Natural killer cell (primary cell): ENCODE measurements at places on chromosomes 6 and 20.

DNA sequence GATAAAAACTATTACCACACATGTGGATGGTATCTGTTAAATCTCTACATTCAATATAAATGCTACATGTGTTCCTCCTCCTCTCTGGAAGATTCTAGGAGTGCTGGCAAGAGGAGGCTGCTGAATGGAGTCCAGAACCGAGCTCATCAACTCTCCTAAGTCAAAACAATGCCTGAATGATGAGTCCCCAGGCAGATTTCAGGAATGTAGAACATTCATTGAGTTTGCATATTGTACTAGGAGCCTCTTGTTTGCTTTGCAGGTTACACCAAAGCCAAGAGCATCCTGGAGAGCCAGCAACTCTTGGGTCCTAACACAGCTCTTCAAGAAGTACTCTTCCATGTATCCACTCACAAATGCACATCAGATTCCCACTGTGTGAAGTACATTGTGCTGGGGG is 117.6 kb upstream of the UST start:
- H3K36me3 ChIP-seq: no peaks in the 10 kb centered on the region
- H3K4me3 ChIP-seq: no peak overlapping the region
- no peaks in the 10 kb centered on the region for H3K4me1 ChIP-seq

DNA sequence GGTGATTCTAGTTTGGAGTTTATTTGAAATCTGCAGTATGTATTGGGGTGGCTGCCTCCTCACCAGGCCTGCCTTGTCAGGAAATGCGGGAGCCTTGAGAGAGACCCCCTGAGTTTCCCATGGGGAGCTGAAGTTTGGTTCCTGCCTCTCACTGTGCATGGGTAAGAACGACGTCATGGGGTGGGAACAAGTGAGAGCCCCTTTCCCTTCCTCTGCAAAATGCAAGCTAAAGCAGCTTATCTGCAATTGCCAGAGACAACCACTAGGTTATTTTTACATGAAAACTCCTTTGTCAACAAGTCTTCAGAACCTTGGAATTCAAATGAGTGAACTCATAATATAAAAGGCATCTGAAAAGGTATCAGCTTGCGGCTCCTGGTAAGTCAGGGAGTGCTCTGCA is 58.4 kb downstream of the TMEM170B start:
- no peak overlapping the region for H3K4me3 ChIP-seq
- H3K27me3 ChIP-seq: no peaks in the 10 kb centered on the region
- H3K4me1 ChIP-seq: no peaks in the 10 kb centered on the region
- DNase-seq: no peak
- no peak overlapping the region for H3K27ac ChIP-seq

DNA sequence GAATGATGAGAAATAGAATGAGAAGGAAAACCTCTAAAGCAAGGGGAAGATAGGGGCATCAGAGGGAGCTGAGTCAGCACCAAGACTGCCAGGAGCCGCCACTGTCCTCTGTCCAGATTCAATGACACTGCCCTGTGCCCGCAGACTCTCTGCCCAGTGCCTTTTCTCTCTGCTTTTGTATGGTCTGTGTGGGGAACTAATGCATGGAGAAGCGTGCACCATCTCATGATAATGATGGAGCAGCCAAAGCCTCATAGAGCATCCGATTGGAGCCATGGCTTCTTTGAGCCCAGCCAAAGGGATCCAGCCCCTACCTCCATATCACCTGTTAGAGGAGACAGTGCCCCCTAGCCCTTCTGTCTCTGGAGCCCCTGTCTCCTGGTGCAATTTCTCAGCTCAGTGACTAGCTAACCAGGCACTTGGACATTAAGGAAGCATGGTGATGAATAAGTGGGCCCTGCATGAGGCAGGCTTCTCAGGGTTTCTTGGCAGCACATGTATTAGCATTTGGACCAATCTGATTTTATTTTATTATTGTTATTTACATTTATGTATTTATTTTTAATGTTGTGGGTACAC is 6.5 kb upstream of the PFDN4 start:
- no peak overlapping the region for H3K27ac ChIP-seq
- no peaks in the 10 kb centered on the region for H3K27me3 ChIP-seq
- H3K4me1 ChIP-seq: no peaks in the 10 kb centered on the region
- no peak overlapping the region for H3K4me3 ChIP-seq

GRCh38 chr20:25989196-25989595 is 292.5 kb upstream of the ZNF337 start:
- no peak overlapping the region for H3K4me3 ChIP-seq
- H3K4me1 ChIP-seq: peaks cover 39% of the 10 kb centered on the region
- H3K36me3 ChIP-seq: no peaks in the 10 kb centered on the region
